SJCRH30 (cell line): ENCODE measurements at places on chromosomes 16 and 17.

DNA sequence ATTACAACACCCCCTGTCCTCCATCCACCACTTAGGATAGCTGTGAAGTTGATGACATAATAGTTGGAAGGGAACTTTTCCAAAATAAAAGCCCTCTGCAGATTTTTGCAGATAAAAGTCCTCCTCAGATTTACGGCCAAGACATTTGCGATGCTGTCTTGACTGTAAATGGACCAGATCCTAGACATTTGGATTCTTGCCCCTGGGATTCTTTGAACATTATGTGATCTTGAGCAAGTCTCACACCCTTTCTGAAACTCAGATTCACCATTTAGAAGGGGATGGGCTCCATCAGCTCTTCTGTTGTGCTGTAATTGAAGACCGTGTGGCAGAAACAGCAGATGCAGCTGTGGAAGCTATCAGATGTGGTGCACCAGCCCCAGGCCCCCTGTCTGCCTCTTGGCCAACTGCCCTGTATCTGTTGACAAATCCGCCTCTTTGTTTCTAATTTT, 153.9 kb upstream of the CACNG3 start:
- DNase-seq, result peak; percentile 20

GRCh38 chr17:58318627-58319172, 9.9 kb downstream of the TSPOAP1 start:
- no peak for DNase-seq

GRCh38 chr17:43533699-43534098, 12.4 kb downstream of the ETV4 start:
- DNase-seq, result no peak

- no peak for DNase-seq
These were observed 16.3 kb upstream of the WFIKKN2 start for GRCh38 chr17:50818921-50819657.

- DNase-seq, result peak; percentile 19
These were observed 37.7 kb downstream of the DUSP14 start for GRCh38 chr17:37527249-37527851.

DNA sequence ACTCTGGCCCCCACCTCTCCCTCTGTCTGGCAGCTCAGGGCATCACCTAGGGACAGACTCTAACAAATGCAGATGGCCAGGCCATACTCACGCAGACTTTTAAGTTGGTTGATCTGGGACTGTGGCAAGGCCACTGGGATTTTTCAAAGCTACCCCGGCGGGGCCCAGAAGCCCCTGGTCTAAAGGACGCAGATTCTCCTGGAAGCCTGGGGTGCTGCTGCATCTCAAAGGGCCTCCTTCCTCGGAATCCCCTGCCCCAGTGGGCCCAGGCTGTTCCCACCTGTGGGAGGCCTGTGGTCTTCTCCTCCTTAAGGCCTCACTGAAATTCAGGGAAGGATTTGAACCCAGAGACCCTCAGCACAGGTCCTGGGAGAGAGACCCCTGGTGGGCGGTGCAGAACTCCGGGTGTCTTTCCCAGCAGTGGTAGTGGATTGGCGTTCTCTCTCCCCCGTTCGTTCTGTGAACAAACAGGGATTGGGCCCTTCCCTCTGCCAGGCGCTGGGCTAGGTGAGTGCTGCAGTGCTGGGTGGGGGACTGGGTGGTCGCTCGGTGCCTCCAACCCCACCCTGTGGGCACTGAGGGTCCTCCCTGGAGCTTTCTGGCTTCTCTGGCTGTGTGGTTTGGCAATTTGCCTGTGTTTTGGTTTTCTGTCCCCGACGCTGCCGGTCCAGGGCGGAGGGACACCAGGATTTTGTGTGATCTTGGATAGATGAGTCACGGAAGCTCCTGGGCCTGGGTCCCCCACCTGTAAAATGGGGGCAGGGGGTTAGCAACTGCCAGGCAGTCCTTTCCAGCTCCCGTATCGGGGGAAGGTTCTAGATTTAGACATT, 160.5 kb upstream of the GSE1 start:
- DNase-seq, result no peak

- no peak for DNase-seq
These were observed 17.4 kb upstream of the COL1A1 start for GRCh38 chr17:50218771-50219315.

GRCh38 chr16:25796239-25796638, 104.5 kb downstream of the HS3ST4 start:
- DNase-seq, result no peak

DNA sequence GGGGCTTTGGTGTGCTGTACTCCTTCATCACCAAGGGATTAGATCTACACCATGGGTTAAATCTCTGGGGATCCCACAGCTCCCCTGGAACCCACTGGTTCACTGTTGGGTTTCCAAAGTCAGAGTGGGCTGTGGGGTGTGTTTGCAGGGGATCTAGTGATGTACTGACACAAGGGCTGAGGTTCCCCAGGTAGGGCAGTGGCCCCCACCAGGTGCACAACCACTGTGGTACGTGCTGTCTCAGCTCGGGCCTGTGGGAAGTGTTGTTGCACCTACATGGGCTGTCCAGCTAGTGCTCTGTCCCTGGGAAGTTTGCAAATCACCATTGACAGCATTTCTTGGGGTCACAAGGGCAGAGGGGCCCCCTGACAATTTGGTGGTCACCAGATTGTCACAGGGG, 134.4 kb upstream of the CDH8 start:
- no peak for DNase-seq

- DNase-seq, result peak; percentile 79
These were observed 667.4 kb upstream of the SALL1 start for GRCh38 chr16:51818342-51818944.

GRCh38 chr17:83052241-83052564, 27.2 kb upstream of the METRNL start:
- no peak for DNase-seq

GRCh38 chr16:29972992-29973383, 680 bp upstream of the TAOK2 start:
- DNase-seq, result no peak

GRCh38 chr16:9827062-9827752, 355.0 kb downstream of the GRIN2A start:
- no peak for DNase-seq

DNA sequence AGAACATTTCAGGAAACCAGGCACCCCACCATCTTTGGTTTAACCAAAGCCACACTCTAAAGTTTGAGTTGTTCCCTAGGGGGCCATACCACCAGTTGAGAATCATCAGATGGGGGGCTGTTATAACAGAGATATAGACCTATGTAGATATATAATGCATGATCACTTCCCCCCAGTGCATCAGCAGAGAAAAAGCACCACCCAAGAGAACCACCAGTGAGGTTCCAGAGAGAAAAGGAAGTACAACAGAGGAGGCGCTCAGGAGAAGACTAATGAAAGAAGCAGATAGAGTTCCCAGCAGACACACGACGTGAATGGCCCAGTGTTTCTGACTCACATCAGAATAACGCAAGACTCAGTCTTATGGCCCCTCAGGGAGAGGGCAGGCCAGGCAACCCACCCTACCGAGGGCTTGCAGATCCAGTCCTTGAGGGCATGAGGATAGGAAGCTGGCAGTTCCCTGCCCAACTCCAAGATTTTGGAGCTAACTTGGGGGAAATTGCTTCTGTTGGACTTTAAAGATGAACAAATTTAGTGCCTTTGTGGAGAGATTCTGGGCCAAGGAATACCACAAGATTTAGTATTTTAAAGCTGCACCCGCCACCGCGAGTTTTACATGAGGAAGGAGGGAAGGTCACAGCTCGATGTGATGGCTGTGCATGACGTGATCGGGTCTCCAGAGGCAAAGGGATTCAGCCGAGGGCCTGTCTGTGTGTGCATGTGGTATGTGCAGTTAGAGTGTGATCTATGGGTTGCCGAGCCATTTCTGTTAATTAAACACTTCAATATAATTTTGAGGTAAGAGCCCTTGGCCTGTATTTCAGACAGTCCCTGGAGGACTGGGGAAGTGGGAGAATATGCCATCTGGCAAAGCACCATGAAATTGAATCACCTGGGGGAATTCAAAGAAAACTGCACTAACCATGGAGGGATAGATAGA, 53.1 kb downstream of the AIPL1 start:
- DNase-seq, result no peak

DNA sequence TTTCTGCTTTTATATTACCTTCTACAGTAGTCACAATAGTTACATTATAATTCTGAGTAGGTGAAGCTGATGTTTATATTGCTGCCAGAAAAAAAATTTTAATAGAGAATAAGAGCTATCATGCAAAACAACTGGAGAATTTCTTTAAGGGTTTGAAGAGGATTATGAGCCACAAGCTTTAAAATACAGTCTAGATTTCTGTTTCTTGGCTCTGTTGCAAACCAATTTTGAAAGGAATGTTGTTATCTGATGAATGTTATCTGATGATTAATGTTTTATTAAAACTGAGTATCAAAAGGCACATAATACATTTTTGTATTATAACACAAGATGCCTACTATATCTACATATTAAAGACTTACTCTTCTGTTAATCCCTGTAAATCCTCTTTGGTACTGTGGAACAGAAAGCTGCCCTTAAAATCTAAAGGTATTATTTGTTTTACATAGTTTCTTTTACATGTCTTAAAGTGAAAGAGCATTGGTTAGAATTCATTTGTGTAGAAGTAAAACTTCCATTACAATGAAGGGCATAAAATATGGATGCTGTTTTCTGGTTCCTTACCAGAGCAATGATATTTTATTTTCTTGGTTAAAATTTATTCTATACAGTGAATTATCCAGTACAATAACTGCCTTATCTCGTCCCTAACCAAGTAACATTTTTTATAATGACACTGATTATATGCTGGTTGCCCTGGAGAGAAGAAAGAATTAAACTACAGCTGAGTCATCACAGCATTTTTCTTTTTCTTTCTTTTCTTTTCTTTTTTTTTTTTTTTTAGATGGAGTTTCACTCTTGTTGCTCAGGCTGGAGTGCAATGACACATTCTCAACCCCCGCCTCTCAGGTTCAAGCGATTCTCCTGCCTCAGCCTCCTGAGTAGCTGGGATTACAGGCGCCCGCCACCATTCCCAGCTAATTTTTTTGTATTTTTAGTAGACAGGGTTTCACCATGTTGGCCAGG, 205.7 kb downstream of the TANC2 start:
- no peak for DNase-seq

- no peak for DNase-seq
These were observed 11.4 kb upstream of the NCBP3 start for GRCh38 chr17:3857261-3858105.

- DNase-seq, result no peak
These were observed 40.2 kb downstream of the REXO5 start for GRCh38 chr16:20846551-20846950.
